Fibroblast of villous mesenchyme (primary cell): ENCODE measurements at places on chromosomes 3 and 15. TPM values are rescaled to one million over a fixed set of nuclear protein-coding genes. Genes with fewer than 3 reads are reported as not detected.

The GHRL gene
- total RNA-seq: 0.32 TPM in 1 of 2 replicates, not detected in the other

The ADAMTS7 gene
- total RNA-seq: 16.4 and 17.4 TPM in 2 replicates

The C15orf62 gene
- under 0.01 TPM in 1 of 2 replicates, not detected in the other for total RNA-seq

- peak; percentile 50 for DNase-seq
Measured at GRCh38 chr15:38085931-38086568, 151.6 kb downstream of the TMCO5A start.

DNA sequence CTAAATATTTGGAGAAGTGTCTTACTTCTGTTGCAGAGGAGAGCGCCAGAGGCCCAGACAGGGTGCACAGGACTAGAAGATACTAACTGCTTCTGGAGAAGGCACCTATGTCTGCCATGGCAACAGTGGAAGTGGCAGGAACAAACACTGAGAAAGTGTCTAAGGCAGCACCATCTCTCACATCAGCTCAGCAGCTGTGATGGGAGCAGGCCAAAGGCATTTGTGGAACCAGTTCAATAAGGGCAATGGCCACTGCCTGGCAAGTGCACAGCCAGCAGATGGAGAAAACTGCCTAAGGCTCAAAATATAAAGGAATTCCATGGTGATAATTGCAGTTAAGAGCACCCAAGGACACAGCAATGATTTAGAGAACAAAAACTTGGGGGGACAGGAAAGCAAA lies 563.0 kb upstream of the CCDC54 start:
- DNase-seq: no peak

- no peak for DNase-seq
Measured at GRCh38 chr15:28044121-28044672, 54.9 kb downstream of the OCA2 start.

GRCh38 chr3:32577581-32578556 lies 7.2 kb upstream of the DYNC1LI1 start:
- peak; percentile 59 for DNase-seq

GRCh38 chr3:43415088-43415487 lies 128.7 kb downstream of the SNRK start:
- no peak for DNase-seq

DNA sequence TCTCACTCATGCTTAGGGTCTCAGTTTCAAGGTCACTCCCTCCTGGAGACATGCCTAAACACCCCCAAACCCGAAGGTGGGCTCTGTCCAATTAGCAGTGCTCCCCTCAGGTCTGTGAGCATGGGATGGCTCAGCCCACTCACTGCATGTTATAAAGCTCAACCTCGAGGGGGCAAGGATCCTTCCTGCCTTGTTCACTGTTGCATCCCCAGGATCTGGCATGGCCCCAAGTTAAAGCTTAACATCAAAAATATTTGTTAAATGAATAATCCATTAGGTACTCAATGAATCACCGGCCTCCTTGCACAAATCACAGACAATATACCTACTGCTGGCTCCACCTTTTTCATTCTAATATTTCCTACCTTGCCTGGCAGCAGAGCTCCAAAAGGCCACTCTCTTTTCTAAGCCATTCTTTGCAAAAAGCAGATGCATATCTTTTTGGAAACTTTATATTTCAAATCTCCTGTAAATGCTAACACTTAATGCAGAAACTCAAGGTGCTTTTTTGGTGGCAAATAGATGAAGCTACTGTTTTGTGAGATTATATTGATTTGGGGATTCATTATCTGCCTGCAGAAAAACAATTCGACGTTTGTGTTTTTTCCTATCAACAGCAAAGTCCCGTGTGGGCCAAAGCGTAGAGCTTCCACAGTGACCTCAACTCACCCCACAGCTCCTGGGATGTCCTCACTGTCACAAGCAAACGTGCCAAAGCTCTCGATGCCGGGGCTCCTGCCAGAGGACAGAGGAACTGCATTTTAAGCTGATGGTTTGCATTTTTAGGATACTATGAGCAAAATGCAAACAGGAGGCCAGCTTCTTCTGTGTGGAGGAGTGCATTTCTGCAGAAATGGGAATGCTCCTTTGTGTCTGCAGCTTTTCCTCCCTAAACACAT lies 35.4 kb downstream of the PCOLCE2 start:
- DNase-seq: no peak
